Stimulated activated CD8-positive, alpha-beta memory T cell treated with anti-CD3 and anti-CD28 coated beads, Interleukin-15, amount 100 ng/mL, for 4 hours (primary cell): ENCODE measurements at places on chromosomes 2 and 18.

DNA sequence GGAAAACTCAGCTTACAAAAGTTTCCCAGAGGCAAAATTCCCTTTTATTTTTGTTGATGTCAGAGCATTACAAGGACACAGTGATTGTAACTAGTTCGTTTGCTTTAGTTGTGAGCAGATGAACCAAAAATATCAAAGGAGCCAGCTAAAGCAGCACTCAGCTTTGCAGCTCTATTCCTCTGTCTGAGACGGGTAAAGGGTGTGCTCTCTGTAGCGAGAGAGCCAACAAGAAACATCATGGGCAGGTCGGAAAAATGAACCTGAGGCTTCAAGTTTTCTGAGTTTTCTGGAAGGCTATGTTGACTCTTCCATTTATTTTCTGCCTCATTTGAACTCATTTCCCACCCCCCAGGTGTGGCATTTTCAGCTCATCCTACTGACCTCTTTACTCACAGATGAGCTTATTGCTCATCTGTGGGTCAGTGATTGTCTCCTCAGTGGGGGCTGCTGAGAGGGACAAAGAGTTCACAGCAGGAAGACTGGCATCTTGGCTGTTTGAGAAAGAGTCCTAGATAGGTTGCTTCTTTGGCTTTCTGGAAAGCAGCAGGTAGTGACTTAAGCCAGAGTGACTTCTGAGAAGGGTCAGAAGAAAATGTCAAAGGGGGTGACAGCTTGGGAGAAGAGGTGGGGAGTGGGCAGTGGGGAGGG lies 66.6 kb upstream of the EPC2 start:
- DNase-seq = no peak

DNA sequence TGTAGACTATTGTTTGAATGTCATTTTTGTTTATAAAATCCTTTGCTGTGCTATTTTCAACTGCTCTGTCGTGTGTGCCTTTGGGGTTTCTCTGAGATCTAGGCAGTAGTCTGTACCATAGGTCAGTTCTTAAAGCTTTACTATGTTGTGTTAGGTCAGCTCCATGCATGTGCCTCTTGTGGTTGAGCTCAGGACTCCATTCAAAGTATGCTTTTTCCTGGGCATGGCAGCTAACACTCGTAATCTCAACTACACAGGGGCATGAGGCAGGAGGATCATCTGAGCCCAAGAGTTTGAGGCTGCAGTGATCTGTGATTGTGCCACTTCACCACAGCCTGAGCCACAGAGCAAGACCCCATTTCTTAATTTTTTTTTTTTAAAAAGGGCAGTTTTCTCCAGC lies 174.4 kb upstream of the SPHKAP start:
- DNase-seq = no peak

- DNase-seq = no peak
These were observed 127.2 kb downstream of the FHOD3 start for GRCh38 chr18:36424741-36425142.

- no peak for DNase-seq
These were observed 24.5 kb upstream of the KCNE4 start for GRCh38 chr2:223027442-223027841.

DNA sequence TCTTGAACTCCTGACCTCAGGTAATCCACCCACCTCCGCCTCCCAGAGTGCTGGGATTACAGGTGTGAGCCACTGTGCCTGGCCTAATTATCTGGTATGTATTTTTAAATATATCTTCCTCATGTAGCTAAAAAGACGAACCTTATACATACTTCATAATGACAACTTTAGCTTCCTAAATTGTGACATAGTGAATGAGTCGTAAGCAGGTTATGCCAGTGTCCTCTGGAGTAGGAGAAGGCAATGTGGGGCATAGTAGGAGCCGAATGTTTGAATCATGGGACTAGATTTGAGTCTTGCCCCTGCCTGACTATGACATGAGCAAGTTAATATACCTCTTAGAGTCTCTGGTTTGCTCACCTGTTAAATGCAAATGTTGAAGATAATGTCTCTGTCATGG lies 95.8 kb upstream of the FOSL2 start:
- no peak for DNase-seq

DNA sequence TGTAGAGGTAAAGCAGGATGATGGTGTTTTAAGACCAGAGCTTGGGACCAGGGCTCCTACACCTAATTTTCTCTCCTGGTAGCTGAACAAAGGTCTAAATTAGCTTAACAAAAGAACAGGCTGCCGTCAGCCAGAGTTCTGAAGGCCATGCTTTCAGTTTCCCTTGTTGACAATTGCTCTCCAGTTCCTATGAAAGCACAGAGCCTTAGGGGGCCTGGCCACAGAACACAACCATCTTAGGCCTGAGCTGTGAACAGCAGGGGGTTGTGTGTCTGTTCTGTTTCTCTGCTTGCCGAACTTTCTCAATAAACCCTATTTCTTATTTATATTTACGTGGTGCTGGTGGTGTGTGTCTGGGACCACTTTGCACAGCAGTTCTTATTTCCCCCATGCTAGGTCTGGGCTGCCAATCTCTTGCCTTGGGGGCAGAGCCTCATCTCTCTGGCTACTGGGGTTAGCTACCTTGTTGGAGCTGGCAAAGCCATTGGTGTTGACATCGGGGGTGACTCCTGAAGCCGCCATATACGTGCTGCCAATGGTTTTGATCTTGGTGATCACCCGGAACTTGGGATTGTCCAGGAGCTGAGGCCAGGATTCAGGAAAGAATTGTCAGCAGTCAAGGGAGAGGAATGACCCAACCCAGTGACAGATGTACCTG lies 29.0 kb downstream of the CENPO start:
- no peak for DNase-seq

DNA sequence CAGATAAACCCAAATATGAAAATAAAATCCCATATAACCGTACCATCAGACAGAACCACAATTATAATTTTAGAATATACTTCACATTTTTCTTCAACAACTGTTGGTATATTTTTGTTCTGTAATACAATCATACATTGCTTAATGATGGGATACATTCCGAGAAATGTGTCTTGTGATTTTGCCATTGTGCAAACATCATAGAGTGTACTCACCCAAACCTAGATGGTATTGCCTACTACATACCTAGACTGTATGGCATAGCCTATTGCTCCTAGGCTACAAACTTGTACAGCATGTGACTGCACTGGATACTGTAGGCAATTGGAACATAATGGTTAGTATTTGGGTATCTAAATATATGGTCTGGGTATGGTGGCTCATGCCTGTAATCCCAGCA lies 30.6 kb downstream of the MAPRE3 start:
- DNase-seq = no peak

DNA sequence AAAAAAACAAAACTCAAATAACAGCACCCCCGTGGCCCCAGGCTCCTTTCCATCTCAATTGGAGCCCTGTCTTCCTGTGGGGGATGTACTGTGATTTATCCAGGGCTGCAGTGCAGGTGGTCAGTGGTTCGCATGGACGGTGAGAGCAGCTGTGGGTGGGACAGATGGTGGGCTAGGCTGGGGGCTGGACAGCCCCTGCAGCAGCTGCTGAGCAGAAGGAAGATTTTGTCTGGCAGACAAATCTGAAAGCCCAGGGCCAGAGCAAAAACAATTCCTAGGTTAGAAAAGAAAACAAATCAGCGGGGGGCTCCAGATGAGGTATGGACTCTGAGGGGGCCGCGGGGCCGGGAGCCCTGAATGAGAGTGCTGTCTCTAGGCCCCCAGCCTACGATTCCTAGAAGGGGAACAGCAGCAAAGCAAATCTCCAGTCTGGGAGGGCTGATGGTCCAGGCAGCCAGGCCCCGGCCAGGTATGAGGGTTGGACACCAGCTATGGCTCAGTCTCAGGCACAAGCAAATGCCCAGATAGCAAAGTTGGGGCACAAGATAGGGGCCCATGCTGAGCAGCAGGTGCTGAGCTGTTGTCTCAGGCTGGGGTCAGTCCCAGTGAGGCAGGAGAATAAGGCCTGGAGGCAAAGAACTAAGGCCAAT lies 45.4 kb downstream of the SOWAHC start:
- no peak for DNase-seq

DNA sequence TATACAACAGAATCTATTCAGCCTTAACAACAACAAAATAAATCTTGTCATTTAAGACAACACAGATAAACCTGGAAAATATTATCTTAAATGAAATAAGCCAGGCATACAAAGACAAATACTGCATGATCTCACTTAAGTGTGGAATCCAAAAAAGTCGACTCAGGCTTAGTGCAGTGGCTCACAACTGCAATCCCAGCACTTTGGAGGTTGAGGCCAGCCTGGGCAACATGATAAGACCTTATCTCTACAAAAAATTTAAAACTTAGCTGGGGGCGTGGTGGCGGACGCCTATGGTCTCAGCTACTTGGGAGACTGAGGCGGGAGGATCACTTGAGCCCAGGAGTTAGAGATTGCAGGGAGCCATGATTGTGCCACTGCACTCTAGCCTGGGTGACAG lies 75.2 kb upstream of the RNU4ATAC start:
- no peak for DNase-seq

GRCh38 chr18:74493689-74494088 lies 2.5 kb upstream of the CNDP2 start:
- no peak for DNase-seq

GRCh38 chr18:11366410-11366809 lies 217.0 kb upstream of the PIEZO2 start:
- DNase-seq = no peak

DNA sequence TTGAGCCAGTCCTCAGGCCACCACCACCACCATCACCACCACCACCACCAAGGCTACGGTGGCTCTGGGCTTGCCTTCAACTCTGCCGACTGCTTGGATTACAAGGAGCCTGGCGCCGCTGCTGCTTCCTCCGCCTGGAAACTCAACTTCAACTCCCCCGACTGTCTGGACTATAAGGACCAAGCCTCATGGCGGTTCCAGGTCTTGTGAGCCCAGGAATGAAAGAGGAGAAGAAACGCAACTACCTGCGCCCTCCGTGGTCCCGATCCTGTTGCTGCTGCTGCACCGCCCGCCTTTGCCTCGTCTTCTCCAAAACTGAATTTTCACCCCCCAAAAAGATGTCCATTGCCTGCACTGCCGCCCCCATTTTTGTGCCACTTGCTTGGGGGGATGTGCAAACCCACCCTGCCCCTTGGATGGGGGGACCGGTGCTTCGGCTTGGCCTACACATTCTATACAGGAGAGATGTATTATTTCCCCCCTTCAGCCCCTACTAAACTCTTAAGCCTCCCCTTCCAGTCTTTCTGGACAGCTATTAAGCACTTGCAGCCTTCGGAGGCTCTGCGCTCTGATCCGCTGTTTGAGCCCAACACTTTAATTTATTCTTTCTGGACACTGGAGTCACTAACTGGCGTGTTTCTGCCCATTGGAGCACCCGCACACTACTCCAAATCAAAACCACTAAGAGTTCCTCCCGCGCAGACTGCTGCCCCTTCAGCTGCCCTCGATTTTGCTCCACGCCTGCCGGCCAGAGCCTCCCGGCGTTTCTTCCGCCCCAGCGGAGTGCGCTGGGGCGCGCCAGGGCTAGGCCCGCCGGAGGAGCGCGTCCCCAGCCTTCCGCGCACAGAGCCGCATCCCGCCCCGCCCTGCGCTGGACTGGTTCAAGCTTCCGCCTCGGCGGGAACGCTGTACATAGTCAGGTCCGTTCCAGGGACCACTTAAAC lies 5.7 kb downstream of the OTX1 start:
- DNase-seq = no peak

DNA sequence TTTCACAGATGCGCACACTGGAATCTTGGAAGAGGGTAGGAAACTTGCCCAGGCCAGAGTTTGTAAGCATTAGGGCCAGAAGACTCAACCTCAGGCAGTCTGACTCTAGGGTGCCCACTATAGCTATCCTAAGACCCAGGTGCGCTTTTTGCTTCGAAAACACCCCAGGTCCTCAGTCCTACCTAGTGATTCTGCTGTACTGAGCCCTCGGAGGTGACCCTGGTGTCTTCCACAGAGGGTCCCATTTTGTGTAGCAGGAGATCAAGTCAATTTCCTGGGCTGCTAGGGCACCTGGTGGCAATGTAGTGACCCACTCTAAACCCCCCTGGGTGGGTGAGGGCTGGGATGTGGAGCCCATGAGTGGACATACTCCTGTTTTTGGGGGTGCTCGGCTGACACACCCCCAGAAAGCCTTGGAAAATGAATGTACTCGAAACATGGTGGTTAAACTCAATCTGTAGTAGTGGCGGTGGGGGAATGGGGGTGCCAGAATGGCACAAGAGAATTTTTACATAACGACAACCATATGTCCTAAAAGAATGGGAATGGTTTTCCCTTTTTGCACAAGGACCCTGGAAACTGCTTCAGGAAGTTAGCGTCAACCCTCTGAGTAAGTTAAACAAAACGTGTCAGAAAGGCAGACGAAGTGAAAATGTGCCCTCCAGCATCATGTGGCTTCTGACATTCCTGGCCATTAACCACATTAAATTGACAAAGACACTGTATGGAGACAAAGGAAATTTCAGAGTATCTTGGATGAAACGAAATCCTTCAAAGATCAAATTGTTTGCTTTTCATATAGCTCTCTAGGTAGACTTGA lies 218.0 kb upstream of the COPS8 start:
- DNase-seq = no peak

GRCh38 chr2:128794285-128794684 lies 475.6 kb upstream of the HS6ST1 start:
- no peak for DNase-seq

DNA sequence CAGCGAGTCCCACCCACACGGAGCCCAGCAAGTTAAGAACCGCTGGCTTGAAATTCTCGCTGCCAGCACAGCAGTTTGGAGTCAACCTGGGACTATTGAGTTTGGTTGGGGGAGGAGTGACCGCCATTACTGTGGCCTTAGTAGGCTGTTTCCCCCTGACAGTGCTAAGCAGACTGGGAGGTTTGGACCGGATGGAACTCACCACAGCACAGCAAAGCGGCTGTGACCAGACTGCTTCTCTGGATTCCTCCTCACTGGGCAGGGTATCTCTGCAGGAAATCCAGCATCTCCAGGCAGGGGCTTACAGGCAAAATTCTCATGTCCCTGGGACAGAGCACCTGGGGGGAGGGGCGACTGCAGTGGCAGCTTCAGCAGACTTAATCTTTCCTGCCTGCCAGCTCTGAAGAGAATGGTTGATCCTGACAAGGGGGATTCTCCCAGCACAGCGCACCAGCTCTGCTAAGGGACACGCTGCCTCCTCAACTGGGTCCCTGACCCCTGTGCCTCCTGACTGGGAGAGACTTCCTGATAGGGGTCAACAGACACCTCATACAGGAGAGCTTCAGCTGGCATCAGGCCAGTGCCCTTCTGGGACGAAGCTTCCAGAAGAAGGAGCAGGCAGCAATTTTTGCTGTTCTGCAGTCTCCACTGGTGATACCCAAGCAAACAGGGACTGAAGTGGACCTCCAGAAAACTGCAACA lies 425.4 kb downstream of the NYAP2 start:
- DNase-seq = no peak

DNA sequence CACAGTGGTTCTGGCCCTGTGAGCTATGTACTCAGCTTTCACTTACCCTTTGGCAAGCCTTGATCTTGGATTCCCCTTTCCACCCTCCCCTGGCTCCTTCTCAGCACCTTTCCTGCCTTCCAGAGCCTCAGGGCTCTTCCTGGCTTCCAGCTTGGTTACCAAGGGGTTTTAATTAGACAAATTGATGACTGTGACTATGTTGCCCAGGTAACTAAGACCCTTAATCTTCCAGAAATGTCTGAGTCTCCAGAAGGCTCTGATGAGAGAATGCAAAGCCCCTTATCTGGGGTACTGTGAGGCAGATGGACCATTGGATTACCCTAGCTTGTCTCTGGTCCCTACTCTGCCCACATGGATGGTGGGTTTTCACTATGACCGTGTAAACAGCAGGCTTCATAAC lies 174.2 kb downstream of the LOXHD1 start:
- DNase-seq = no peak

GRCh38 chr2:170737406-170737805 lies 22.3 kb downstream of the SP5 start:
- no peak for DNase-seq

GRCh38 chr2:231185050-231185725 lies 13.2 kb upstream of the ARMC9 start:
- DNase-seq = no peak
